ENCODE measurements at places on chromosomes 2 and 18. TPM values are rescaled to one million over a fixed set of nuclear protein-coding genes. Genes with fewer than 3 reads are reported as not detected.

WDR43 gene
- polyA plus RNA-seq, result 37.6 TPM

RAB17 gene
- polyA plus RNA-seq, result not detected

EFR3B gene
- not detected for polyA plus RNA-seq

SH3BP4 gene
- polyA plus RNA-seq, result not detected

CD207 gene
- polyA plus RNA-seq, result not detected

UGT1A1 gene
- not detected for polyA plus RNA-seq

BMPR2 gene
- 3.9 TPM for polyA plus RNA-seq

PREB gene
- polyA plus RNA-seq, result 40.6 TPM

C2orf69 gene
- 13.2 TPM for polyA plus RNA-seq
